Pulmonary artery endothelial cell (primary cell): ENCODE measurements at places on chromosomes 1 and 21. TPM values are rescaled to one million over a fixed set of nuclear protein-coding genes. Genes with fewer than 3 reads are reported as not detected.

DNA sequence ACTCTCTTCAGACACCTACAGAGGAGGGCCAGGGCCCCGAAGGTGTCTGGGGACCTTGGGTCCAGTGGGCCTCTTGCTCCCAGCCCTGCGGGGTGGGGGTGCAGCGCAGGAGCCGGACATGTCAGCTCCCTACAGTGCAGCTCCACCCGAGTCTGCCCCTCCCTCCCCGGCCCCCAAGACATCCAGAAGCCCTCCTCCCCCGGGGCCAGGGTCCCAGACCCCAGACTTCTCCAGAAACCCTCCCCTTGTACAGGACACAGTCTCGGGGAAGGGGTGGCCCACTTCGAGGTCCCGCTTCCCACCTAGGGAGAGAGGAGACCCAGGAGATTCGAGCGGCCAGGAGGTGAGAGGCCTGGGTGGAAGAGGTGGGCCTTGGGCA lies 3.7 kb downstream of the ADAMTSL4 start:
- no peak for DNase-seq

DNA sequence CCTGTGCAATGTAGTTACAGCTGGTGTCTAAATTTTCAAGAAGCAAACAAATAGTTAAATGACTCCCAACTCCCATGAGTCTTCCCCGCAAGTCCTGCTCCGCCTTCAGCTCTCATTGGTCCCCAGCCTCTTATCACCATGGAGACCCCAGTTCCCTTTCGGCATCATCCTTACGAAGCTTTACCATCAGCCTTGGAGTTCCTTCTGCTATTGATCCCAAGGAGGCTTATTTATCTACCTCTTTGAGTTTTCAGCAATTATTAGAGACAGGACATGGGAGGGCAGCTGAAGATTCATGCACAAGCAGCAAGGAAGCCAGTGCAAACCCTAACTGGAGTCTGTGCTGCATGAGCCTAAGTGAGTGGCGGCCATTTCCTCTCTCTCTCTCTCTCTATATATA lies 12.3 kb downstream of the KCNA2 start:
- no peak for DNase-seq

DNA sequence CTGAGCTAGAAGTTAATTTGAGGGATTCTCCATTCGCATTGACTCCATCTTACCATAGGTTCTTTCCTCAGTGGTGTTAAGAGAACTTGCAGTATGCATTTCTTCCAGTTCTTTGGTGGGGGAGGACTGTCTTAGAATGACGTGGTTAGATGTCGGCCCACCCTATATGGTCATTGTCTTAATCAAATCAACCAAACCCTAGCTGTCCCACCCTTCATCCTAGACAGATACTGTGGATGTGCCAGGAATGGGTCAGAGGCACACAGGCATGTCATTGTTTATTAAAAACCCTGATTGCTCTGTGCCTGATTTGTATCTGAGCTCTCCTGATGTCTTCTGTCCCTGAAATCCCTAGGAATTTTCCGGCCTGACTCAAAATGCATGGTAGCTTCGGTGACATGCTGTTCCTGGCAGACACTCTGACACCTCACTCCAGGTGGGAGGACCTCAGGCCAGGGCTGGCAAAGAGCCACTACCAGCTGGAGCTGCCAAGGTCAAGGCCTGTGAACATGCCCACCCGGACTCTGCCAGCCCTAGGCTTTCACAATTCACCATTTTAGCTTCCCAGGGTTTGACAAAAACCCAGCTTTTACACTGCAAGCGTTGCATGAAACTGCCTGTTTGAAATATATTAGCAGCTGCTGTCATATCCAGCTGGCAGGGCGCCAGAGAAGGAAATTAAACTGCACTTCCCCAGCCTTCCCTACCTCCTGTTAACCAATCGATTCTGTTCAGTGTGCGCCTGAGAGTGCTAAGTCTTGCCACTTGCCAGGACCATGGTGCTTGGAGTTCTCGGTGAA lies 134.0 kb downstream of the FAM78B start:
- no peak for DNase-seq

DNA sequence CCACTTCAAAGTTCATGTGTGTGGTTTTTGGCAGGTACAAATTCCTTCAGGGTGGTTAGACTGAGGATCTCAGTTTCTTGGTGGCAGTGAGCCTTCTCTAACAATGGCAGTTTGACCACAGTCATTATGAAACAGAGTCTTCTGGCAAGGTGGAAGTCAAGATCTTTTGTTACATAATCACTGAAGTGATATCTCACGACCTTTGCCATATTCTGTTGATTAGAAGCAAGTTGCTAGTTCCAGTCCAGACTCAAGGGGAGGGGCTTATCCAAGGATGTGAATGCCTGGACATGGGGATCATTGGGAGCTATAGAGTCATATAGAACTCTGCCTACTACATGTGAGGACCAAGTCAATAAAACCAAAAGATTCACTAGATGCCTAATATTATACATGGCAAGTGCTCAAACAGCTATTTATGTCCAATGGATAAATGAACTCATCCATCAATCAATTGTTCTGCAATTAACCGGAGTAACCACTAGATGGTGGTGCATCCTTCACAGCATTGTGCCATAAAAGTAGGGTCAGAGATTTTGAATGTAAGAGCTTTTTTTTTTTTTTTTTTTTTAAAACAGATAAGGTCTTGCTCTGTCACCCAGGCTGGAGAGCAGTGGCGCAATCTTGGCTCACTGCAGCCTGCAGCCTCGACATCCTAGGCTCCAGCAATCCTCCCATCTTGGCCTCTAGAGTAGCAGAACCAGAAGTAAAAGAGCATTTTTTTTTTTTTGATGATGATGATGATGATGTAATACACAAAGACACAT lies 131.9 kb downstream of the CRB1 start:
- DNase-seq, result peak; percentile 2

Gene CHI3L1
- total RNA-seq, result not detected in 2 replicates

DNA sequence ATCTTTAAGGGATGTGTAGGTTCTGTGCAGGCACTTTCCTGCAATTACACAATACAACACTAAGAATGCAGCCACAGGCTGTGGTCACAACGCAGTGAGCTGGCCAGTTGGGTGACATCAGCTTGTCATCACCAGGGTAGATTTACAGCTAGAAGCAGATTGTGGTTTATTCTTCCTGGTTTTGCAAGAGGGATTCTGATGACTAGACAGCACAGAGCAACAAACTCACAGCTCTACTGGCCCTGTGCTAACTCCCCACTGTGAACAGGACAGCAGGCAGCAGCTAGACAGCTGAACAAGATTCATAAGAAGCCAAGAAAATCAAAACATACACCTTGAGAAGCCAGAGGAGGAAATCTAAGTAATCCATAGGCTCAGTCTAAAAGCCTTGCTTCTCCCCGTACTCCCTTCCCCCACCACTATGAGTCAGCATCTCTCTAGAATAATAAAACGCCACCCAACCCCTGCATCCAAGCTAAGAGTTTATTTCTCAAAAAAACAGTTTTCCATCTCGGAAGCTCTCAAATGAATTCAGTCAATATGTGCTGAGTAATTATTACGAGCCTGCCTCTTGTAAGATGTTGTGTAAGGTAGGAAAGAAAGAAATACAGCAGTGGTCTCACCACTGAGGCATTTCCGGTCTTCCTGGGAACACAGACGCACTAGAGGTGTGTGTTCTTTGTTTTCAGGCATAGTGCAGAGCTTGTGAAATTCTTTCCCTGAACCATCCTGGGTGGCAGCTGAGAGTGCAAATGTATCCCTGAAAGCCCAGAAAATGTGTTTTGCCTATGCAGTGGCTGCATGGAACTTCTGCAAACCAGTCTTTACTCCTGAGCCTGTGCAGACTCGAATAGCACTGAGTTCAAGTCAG lies 162.8 kb downstream of the NTPCR start:
- DNase-seq, result peak; percentile 78

GRCh38 chr1:63143482-63143881 lies 178.9 kb upstream of the FOXD3 start:
- DNase-seq, result no peak

Gene LAD1
- total RNA-seq, result not detected in 2 replicates

DNA sequence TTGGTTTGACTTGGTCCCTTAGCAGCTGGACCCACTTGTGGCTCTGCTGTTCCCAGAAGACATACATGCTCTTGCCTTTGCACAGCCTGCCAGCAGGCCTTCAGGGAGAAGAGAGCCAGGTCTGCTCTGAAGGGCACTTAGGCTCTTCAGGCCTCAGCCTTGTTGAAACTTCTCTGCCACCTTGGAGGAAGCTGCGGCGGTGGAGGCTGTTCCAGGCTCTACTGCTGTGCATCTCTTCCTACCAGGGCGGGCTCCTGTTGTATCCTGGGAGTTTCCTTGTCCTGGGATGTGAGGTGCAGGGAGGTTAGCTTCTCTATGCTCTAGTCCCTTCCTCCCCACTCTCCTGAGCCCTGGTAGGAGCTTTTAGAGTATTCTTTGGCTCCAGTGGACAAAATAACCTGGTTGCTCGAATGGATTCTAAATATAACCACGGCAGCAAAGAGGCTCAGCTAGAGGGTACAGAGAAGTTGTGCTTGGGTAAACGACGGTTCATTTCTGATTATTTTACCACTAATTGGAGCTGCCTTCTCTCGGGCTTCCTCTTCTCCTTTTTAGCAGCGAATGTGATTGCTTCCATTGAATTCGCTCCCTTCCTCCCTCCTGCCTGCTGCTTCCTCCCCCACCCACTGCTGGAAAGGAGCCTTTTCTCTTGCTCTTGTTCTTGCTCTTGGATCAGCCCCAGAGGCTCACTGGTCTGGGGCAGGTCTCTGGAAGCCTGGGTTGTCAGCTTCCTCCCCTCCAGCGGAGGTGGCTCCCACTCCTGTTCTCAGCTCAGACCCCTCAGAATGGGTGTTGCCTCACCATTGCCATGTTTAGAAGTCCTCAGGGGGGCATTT lies 126.6 kb upstream of the CACNA1E start:
- DNase-seq, result no peak

- DNase-seq, result no peak
Measured at GRCh38 chr1:20555025-20555757, 2.8 kb downstream of the FAM43B start.

GRCh38 chr1:22915231-22915630 lies 57.4 kb downstream of the LACTBL1 start:
- no peak for DNase-seq

Gene LDLRAD1
- not detected in 2 replicates for total RNA-seq

Gene TRIM58
- 0.11 and 0.66 TPM in 2 replicates for total RNA-seq

DNA sequence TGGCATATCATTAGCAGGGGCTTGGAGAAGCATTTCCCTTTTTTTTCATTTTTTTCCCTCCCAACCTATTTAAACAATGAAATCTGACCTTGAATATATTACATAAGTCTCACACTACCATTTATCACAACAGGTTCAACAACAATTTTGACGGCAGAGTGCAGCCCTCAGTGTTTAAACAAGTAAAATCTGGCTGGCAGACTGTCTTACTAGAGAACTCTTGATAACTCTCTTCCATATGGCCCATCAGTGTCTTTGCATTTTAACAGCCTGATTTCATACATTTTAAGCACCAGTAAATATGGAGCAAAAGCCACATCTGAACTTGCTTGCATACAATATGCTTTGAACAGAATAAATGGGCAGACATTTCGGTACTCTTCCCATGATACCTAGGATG lies 213.0 kb downstream of the KCTD3 start:
- no peak for DNase-seq

DNA sequence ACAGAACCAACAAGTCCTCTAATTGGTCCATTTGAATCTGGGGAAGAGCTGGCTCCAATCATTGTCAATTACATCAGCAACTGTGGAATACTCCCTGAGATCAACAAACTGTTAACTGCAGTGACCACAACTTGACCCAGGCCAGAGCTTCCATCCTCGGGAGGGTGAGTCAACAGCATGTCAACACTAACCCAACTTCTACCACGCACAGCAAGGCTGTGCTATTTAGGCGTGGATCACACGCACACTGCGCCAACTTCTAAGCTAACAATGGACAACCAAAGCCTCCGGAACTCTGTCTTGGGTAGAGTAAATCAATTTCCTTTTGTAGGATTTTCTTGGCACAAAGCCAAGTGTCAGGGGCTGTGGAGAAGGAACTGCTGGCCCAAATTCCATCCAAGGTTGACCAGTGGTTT lies 30.4 kb downstream of the APP start:
- DNase-seq, result peak; percentile 97

GRCh38 chr1:153617663-153618062 lies 1.5 kb upstream of the S100A14 start:
- no peak for DNase-seq

Gene ATP13A2
- 41.6 and 51.7 TPM in 2 replicates for total RNA-seq

Gene VCAM1
- 13.8 and 37.1 TPM in 2 replicates for total RNA-seq

DNA sequence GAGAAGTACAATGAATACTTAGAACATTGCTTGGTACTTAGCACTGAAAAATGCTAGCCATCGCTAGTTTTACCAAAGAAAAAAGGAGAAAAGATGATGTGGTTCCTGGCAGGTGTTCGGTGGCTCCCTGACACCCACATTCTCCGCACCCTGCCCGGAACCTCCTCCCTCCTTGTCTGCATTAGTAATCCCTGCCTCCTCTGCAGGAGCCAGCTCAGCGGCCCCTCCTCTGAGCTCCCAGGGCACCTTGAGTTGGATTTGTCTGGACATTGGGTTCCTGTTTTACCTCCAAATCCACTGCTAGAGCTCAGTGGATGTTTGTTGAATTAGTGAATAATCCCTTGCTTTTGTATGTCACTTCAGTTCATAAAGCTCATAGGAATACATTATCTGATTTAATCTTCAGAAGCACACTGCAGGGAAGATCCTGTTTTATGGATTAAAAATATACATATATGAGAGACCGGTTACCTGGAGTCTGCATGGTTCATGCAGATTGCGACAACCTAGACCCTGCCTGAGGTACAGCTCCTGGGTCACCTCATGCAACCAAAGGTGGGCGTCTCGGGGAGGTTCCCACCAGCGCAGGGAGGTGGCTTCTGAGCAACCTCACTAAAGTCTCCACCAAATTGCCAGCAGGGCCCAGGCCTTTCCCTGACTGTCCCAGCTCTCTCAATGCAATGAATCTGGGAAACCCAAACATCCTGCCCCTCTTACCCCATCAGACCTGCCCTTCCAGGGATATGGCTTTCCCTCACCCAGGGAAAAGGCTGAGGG lies 24.2 kb downstream of the PCAT6 start:
- no peak for DNase-seq

DNA sequence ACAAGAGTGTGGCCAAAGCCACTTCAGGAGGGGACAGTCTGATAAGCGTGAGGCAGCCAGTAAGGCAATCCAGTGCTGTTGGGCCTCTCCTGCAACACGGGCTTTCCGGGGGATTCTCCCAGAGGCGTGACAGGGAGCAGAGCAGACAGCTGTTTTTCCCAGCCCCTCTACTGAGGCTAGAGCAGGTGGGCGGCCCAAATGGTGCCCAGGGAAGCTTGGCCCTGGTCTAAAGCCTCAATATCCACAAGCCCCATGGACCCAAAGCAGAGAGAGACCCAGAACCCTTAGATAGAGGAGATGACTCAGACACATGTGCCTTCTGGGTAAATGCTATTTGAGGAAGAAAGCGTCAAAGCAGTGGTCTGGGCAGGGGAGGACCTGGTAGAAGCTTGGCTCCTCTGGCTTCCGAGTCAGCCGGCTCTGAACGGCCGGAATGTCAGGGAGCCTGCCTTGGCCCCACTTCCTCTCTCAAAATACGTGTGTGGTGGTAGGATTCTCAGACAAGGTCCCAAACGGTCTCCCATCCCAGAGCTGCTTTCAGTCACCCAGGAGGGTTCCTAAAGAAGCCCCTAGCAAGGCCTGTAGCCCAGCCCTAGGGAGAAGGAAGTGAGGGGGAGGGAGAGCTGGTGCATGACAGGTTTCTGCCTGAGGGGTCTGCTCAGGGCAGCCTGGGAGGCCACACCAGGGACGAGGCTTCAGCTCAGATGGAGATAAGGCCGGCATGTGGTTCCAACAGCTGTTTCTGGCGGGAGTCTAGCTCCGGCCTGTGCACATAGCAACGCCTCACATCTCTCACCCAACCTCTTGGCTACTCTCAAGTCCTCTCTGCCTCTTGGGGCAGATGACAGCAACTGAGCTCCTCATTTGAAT lies 28.8 kb downstream of the PIK3C2B start:
- no peak for DNase-seq

Gene SPATA21
- not detected in 2 replicates for total RNA-seq
